GM12892 (cell line): ENCODE measurements at places on chromosomes 5 and 9.

- DNase-seq = no peak
These were observed 135.6 kb upstream of the RORB start for GRCh38 chr9:74361508-74361907.

GRCh38 chr9:126228111-126228780 is 98.4 kb upstream of the MVB12B start:
- DNase-seq = no peak

GRCh38 chr5:133878236-133878555 is 90.2 kb downstream of the C5orf15 start:
- DNase-seq = no peak

- no peak for DNase-seq
These were observed 363.2 kb downstream of the GLIS3 start for GRCh38 chr9:3936520-3937235.
